GM12891 (cell line): ENCODE measurements at places on chromosomes 2 and 18.

GRCh38 chr18:28729321-28729720 lies 552.4 kb upstream of the CDH2 start:
- no peak for DNase-seq

GRCh38 chr2:223503746-223504145 lies 98.4 kb downstream of the SCG2 start:
- no peak for DNase-seq

DNA sequence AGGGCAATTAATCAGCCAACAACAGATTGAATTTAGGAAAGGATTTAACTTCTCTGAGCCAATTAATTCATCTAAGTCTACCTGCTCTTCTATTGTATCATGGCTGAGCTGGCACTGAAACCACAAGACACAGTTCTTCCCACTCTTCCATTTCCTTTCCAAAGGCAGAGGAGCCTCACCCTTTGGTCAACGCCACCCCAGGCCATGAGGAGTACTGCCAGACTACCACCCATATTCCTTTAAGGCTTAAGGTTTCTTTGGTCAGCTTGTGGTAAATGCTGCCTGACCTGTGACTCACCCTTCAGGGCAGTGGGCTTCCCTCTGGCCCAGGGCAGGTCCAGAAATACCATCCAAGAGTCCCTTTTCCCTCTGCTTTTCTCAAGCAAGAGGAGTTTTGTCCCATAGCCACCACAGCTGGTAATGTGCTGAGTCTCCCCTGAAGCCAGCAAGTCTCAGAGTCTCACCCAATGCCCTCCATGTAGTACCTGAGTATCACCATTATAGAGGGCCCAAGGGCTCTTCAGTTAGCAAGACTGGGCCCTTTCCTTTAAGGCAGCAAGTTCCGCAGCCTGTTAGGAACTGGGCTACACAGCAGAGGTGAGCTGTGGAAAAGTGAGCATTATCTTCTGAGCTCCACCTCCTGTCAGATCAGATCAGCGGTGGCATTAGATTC lies 900.5 kb upstream of the CRIM1 start:
- DNase-seq = no peak

- no peak for DNase-seq
Measured at GRCh38 chr2:204824751-204825453, 279.6 kb downstream of the PARD3B start.

- no peak for DNase-seq
Measured at GRCh38 chr18:43486462-43486861, 209.2 kb upstream of the SYT4 start.

DNA sequence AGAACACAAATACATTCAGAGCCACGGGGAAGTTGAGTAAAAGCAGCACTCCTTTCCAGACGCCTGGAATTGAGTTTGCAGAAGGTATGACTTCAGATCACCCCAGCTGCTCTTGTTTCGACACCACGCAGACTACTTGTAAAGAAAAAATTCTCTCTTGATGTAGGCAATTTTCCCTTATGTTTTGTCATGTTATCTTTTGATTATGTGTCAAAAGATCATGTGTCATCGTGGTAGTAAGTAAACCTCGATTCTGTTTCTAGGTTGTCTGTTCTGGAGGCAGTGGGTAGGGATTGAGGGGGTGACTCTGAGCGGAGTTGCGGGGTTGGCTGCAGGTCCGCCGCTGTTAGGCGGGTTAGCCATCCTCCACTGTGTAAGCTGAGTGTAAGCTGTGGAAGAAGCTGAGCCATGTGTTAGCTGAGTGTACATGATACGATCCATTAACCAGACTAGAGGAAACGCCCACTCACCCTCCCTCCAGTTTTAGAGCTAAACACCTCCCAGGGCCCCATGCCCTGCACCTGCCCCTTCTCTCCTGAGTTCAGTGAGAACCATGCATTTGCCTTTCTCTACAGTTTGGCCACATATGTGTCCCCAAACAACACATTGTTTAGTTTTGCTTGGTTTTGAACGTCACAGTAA lies 181.8 kb downstream of the SNTG2 start:
- no peak for DNase-seq

DNA sequence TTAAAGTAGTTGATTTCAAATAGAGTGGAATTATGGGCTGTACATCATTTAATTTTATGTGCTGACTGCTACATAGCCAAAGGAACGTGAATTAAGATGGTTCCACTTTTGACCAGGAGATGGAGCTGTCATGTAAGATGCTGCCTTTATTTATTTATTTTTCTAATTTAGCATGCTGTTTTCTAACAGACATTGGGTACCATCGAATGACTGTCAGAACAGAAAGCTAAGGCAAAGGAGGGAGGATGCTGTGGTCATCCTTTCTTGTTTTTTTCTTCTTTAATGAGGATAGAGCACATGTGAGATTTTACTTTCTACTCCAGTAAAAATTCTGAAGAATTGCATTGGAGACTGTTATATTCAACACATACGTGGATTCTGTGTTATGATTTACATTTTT lies at the start of gene SCN2A:
Gene SCN2A (plus strand): TSS at position 185 of the 400 bp plus-strand sequence. CDS start 56,410 bp downstream, outside the sequence.
- no peak for DNase-seq

- no peak for DNase-seq
Measured at GRCh38 chr2:238941262-238941792, 93.4 kb downstream of the TWIST2 start.

- DNase-seq = no peak
Measured at GRCh38 chr2:19408592-19408991, 50.2 kb upstream of the OSR1 start.
